ENCODE measurements at places on chromosomes 2 and 18. TPM values are rescaled to one million over a fixed set of nuclear protein-coding genes. Genes with fewer than 3 reads are reported as not detected.

DNA sequence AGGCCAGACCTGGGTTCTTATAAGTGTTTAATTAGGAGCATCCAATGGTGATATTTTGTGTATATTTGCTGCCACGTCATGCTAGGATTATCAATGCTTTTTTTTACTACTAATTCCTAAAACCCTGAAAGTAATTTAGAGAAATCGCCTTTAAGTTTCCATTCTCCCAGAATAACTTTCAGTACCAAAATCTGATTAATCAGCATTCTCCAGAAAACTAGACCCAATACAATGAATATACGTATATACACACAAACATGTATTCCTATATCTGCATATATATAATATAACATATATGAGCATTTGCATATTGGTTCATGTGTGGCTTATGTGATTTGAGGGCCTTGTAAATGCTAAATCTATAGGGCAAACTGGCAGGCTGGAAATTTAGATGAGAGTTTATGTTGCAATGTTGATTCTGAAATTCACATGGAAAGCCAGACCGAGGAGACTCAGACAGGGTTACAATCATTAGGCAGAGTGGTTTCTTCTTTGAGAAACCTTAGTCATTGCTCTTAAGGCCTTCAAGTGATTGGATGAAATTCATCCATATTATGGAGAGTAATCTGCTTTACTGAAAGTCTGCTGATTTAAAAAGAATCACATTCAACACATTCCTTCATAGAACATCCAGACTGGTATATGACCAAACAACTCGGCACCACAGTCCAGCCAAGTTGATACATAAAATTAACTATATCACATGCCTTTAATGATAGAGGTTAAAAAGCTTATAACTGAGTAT, 65.9 kb upstream of the RGPD4 start:
- no peak for DNase-seq
- no peaks in the 10 kb centered on the region for H3K27me3 ChIP-seq
- H3K27ac ChIP-seq = no peak overlapping the region
- no peaks in the 10 kb centered on the region for H3K4me1 ChIP-seq

GRCh38 chr2:96218508-96219131, 10.0 kb upstream of the STARD7 start:
- no peak overlapping the region for H3K4me3 ChIP-seq
- peaks cover 8% of the 10 kb centered on the region for H3K4me1 ChIP-seq
- H3K27me3 ChIP-seq = no peaks in the 10 kb centered on the region
- no peaks in the 10 kb centered on the region for H3K36me3 ChIP-seq
- H3K27ac ChIP-seq = no peak overlapping the region

GRCh38 chr18:23632615-23633014, 30.1 kb downstream of the ANKRD29 start:
- H3K4me3 ChIP-seq = no peak overlapping the region
- peaks cover 14% of the 10 kb centered on the region for H3K4me1 ChIP-seq
- H3K27ac ChIP-seq = no peak overlapping the region
- no peak for DNase-seq

DNA sequence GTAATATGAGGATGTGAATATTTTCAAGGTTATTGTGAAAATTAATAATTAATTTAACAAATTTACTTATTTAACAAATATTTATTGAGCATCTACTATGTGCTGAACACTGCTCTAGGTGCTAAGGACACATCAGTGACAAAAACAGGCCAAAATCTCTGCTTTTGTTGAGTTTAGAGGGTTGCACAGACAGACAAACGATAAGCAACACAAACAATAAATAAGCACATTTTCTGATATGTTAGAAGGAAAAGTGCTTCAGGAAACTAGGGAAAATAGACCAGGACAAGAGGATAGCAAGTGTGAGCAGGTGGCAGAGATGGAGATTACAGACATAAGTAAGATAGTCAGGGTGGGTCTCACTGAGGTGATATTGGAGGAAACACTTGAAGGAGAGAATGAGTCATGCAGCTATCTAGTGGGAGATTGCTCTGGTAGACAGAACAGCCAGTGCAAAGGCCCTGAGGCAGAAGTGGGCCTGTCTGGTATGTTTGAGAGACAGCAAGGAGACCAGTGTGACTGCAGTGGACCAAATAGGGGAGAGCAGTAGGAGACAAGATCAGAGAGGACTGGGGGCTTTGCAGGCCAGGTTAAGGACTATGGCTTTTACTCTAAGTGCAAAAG, 38.3 kb downstream of the SFXN5 start:
- H3K27me3 ChIP-seq = no peaks in the 10 kb centered on the region
- H3K36me3 ChIP-seq = no peaks in the 10 kb centered on the region
- H3K4me1 ChIP-seq = peaks cover 19% of the 10 kb centered on the region
- H3K27ac ChIP-seq = no peak overlapping the region

DNA sequence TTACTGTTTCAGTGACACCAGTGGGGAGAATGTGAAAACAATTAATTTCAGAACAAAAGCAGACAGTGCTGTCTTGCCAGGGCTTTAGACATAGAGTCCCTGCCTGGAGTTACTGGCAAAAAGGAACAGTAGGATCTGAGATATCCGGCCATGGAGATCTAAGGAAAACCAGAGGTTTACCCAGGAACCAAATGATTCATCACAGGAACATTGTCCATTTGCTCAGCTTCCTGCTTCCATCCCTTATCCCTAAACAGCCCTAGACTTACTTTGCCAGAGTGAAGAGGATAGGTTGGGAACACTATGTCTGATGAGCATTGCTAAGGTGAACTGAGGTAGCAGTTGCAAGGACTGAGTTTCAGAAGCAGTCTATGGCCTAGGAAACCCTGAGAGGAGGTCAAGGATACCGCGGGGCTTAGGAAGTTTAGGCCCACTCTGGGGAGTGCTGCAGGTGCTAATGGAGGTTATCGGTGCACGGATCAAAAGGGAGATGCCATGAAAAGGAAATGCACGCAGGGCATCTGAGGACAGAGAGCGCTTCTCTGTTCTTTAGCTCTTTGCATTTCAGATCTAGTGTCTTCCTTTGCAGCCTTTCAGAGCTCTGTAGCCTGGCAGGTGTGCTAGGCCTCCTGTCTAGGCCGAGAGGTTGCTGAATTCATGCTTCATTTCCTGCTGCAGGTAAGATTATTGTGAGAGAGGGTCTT, 223.9 kb downstream of the CDCA7 start:
- peaks cover 11% of the 10 kb centered on the region for H3K4me1 ChIP-seq
- DNase-seq = no peak
- no peak overlapping the region for H3K27ac ChIP-seq
- no peaks in the 10 kb centered on the region for H3K27me3 ChIP-seq
- no peaks in the 10 kb centered on the region for H3K36me3 ChIP-seq
- H3K4me3 ChIP-seq = no peak overlapping the region

The DNAJC5G gene
- total RNA-seq = not detected

The RAB12 gene
- 26.7 TPM for total RNA-seq

GRCh38 chr2:140701726-140702125, 1429.1 kb downstream of the LRP1B start:
- no peaks in the 10 kb centered on the region for H3K36me3 ChIP-seq
- DNase-seq = no peak
- no peak overlapping the region for H3K4me3 ChIP-seq
- no peaks in the 10 kb centered on the region for H3K27me3 ChIP-seq
- H3K27ac ChIP-seq = no peak overlapping the region

DNA sequence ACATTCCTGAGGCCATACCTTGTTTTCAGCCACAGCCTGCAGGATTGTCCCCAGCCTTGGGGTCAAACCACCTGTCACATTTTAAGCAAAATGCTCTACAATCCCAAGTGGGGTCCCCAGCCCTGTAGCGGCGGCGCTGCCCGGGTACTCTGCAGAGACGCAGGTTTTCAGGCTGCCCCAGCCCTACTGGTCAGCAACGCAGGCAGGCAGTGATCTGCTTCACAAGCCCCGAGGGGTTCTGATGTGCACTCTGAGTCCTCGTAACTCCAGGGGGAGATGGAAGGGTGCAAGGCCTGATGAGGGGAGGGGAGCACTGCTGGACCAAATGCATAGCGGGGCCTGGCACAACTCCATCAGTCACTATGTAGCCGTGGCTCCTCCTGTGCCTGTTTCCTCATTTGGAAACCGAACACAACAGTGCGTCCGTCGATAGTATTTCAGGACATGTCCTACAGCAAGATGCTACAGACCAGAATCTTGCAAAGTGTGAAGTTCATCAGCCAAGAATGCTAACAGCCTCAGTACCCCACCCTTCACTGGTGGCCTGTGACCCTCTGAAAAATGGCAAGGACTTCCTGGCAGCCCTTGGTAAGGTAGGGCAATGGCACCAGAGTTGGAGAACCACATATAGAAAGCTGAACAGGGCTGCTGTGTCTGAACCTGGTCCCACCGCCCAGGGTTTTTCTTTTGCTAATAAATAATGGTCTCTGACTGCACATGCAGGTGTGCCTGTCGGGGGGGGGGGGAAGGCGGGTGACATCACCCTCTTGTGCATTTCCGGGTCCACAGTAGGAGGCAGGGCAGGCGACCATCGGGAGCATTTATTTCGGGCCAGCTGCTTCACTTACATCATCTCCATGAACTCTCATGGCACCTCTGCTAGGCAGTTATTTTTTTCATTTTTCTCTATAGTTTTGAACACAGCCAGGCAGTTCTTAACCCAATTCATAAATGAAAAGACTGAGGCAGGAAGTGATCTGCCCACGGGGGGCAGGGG, 50.6 kb upstream of the TFCP2L1 start:
- peaks cover 13% of the 10 kb centered on the region for H3K36me3 ChIP-seq
- no peaks in the 10 kb centered on the region for H3K27me3 ChIP-seq
- peak overlapping the region; percentile 49 for H3K27ac ChIP-seq
- peak; percentile 51 for DNase-seq

The BOLL gene
- not detected for total RNA-seq

- peaks cover 41% of the 10 kb centered on the region for H3K4me1 ChIP-seq
- H3K27me3 ChIP-seq = no peaks in the 10 kb centered on the region
- no peak overlapping the region for H3K4me3 ChIP-seq
- H3K27ac ChIP-seq = peak overlapping the region; percentile 90
These were observed 1.4 kb downstream of the RAB11FIP5 start for GRCh38 chr2:73111073-73112025.

The CYS1 gene
- total RNA-seq = 36.6 TPM

- H3K4me3 ChIP-seq = no peak overlapping the region
- no peaks in the 10 kb centered on the region for H3K27me3 ChIP-seq
- DNase-seq = no peak
- H3K4me1 ChIP-seq = peaks cover 23% of the 10 kb centered on the region
- no peaks in the 10 kb centered on the region for H3K36me3 ChIP-seq
These were observed 1465.6 kb upstream of the ZEB2 start for GRCh38 chr2:145985517-145985916.

The ZNF24 gene
- 17.9 TPM for total RNA-seq

The SLC23A3 gene
- total RNA-seq = 3.1 TPM

The PLEKHH2 gene
- total RNA-seq = 5.6 TPM

- H3K27ac ChIP-seq = no peak overlapping the region
- H3K27me3 ChIP-seq = no peaks in the 10 kb centered on the region
- no peak overlapping the region for H3K4me3 ChIP-seq
- H3K4me1 ChIP-seq = no peaks in the 10 kb centered on the region
- H3K36me3 ChIP-seq = no peaks in the 10 kb centered on the region
These were observed 20.1 kb upstream of the HTR2B start for GRCh38 chr2:231144896-231145295.

GRCh38 chr2:31233231-31233630, 721 bp upstream of the EHD3 start:
- H3K4me3 ChIP-seq = no peak overlapping the region
- no peak for DNase-seq
- peaks cover 9% of the 10 kb centered on the region for H3K4me1 ChIP-seq
- H3K27me3 ChIP-seq = no peaks in the 10 kb centered on the region
- H3K27ac ChIP-seq = no peak overlapping the region

- H3K36me3 ChIP-seq = no peaks in the 10 kb centered on the region
- no peaks in the 10 kb centered on the region for H3K27me3 ChIP-seq
- no peak overlapping the region for H3K4me3 ChIP-seq
- no peak for DNase-seq
- H3K27ac ChIP-seq = no peak overlapping the region
- H3K4me1 ChIP-seq = no peaks in the 10 kb centered on the region
These were observed 157.6 kb downstream of the FAM210A start for GRCh38 chr18:13568443-13569392.

- no peak overlapping the region for H3K27ac ChIP-seq
- no peaks in the 10 kb centered on the region for H3K36me3 ChIP-seq
- no peaks in the 10 kb centered on the region for H3K27me3 ChIP-seq
- no peak overlapping the region for H3K4me3 ChIP-seq
These were observed 27.9 kb downstream of the ACVR1 start for GRCh38 chr2:157848213-157848612.

- H3K4me3 ChIP-seq = no peak overlapping the region
These were observed 332.3 kb downstream of the NCKAP5 start for GRCh38 chr2:133235968-133236367.

GRCh38 chr2:119294671-119295070, 71.0 kb downstream of the STEAP3 start:
- no peak overlapping the region for H3K27ac ChIP-seq
- H3K4me3 ChIP-seq = no peak overlapping the region
- peaks cover 13% of the 10 kb centered on the region for H3K4me1 ChIP-seq
- no peaks in the 10 kb centered on the region for H3K36me3 ChIP-seq
- no peak for DNase-seq

GRCh38 chr2:235910067-235910466, 258.1 kb downstream of the GBX2 start:
- H3K36me3 ChIP-seq = no peaks in the 10 kb centered on the region
- no peak for DNase-seq
- no peak overlapping the region for H3K27ac ChIP-seq

GRCh38 chr2:190340369-190340768, 3.0 kb upstream of the INPP1 start:
- no peak for DNase-seq
- peaks cover 34% of the 10 kb centered on the region for H3K4me1 ChIP-seq
- no peaks in the 10 kb centered on the region for H3K36me3 ChIP-seq
- H3K4me3 ChIP-seq = no peak overlapping the region

- no peak overlapping the region for H3K4me3 ChIP-seq
- peak overlapping the region; percentile 43 for H3K27ac ChIP-seq
- peak; percentile 88 for DNase-seq
- H3K36me3 ChIP-seq = no peaks in the 10 kb centered on the region
- peaks cover 27% of the 10 kb centered on the region for H3K4me1 ChIP-seq
These were observed 75.5 kb downstream of the NPAS2 start for GRCh38 chr2:100895402-100895801.

The ZEB2 gene
- 18.5 TPM for total RNA-seq

The REEP1 gene
- total RNA-seq = 4.0 TPM
